ENCODE measurements at places on chromosomes 1 and 21. TPM values are rescaled to one million over a fixed set of nuclear protein-coding genes. Genes with fewer than 3 reads are reported as not detected.

- DNase-seq = no peak
These were observed 216.8 kb upstream of the SGIP1 start for GRCh38 chr1:66317248-66317515.

- peak; percentile 81 for DNase-seq
These were observed at the start of gene TLCD4 for GRCh38 chr1:95117207-95118066. Gene TLCD4, plus strand, starts transcription at chr1:95117355. Its CDS starts 26,547 bp downstream, at chr1:95143902.

DNA sequence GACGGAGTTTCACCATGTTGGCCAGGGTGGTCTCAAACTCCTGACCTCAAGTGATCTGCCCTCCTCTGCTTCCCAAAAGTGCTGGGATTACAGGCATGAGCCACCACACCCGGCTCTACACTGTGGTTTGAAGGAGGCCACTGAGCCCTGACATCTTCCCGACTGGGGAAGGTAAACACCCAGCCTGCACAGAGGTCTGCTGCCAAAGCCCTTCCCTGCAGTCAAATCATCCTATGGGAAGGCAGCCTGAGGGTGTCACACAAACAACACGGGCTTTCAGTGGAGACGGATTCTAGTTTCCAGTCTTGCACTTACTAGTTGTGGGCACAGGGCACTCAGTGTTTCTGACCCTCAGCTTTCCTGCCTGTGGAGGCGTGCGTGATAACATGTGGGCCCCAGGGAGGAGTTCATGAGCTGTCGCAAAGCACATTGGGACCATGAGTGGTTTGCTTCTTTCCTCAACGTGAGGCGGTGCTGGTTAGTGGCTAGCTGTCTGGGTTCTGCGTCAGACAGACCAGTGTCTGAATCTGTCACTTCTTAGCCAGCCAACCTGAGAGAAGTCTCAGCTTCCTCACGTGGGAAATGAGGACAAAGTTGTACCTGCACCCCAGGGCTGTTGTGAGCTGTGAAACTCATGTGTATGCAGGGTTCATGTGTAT is 21.5 kb upstream of the OPRD1 start:
- no peak for DNase-seq

- DNase-seq = no peak
These were observed 88.8 kb downstream of the RGL1 start for GRCh38 chr1:183893561-183894289.

DNA sequence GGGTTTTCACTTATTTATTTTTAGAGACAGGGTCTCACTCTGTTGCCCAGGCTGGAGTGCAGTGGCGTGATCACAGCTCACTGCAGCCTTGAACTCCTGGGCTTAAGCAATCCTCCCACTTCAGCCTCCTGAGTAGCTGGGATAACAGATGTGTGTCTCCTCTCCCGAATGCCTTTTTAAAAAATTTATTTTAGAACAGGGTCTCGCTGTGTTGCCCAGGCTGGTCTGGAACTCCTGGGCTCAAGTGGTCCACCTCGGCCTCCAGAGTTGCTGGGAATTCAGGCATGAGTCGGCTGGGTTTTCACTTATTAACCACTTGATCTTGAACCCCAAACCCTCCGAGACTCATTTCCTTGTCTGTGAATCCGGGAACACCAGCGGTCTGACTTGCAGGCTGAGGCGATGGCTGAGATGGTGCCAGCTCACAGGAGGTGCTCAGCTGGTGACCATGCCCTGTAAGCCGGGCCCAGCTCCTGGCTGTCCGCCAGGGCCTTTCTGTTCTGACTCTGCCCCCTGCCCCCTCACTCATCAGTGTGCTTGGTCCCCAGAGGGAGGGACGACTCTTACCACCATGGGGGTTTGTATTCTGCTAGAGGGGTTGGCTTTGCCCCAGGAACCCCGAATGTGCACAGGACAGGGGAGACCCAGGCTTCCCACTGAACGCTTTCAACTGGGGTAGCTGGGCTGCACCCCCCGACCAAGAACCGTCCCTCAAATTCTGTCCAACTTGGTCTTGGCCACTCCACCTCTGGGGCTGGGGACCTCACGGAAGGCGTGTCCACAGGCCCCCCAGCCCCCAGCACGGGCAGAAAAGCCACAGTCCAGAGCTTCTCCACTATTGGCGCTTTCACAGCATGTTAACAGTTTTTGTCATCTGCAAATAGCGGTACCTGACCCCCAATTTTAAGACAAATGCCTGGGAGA is 22.5 kb downstream of the MMEL1 start:
- no peak for DNase-seq

GRCh38 chr1:29392036-29392435 is 155.7 kb downstream of the PTPRU start:
- DNase-seq = no peak

Gene TNNT2
- 25.9 TPM for total RNA-seq

Gene SUSD4
- total RNA-seq = 8.3 TPM

Gene PROK1
- 9.6 TPM for total RNA-seq

Gene GPR37L1
- not detected for total RNA-seq

Gene TMEM234
- 11.9 TPM for total RNA-seq

Gene TTC39A
- 40.0 TPM for total RNA-seq

Gene C1orf53
- 25.3 TPM for total RNA-seq

Gene SLAMF1
- 1.2 TPM for total RNA-seq

Gene U2AF1
- total RNA-seq = 22.8 TPM

Gene PLA2G2F
- total RNA-seq = not detected

Gene MEX3A
- 11.0 TPM for total RNA-seq

Data from hepatocyte (in vitro differentiated cells).